ENCODE measurements at places on chromosomes 7 and 10.
A peak's percentile ranks its signal among the peaks of the same experiment; 100 is the strongest.

DNA sequence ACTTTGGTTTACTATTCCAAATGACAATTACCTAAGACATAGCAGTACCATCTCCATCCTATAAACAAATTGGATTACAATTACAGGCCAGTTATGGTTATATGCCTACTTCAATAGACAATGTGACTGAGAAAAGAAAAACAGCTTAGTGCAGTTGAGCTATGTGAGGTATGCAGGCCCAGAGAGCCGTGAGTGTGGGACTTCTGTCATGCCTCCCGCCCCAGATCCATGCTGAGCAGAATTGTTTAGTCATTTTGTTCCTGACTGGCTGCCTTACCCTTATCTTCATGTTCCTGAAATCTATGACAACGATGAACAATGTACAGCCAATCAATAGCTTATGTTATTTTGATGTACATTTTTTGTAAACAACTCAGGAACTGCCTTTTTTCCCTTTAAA is 21.7 kb downstream of the LARP4B start:
- DNase-seq = no peak

GRCh38 chr7:6502886-6503285 is 48.4 kb downstream of the GRID2IP start:
- no peak for DNase-seq

- no peak for DNase-seq
Measured at GRCh38 chr10:73244866-73245477, 2.1 kb downstream of the DNAJC9 start.

DNA sequence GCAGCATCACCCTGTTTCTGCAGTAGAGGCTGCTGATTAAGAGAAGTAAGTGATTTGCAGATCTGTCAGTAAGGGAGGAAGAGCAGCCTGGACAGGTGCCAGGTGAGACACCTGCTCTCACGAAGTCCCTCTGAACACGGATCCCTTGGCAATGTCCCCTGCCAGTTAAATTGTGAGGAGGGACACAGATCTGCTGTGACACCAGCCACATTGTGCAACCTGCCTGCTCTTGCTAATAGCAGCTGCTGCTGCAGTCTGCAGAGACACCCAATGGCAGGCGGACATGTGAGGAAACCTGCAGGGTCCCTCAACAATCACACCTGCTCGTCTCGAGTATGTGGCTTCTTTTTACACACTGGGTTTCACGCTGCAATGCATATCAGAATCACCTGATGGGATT is 31.9 kb downstream of the ANXA11 start:
- DNase-seq = no peak

DNA sequence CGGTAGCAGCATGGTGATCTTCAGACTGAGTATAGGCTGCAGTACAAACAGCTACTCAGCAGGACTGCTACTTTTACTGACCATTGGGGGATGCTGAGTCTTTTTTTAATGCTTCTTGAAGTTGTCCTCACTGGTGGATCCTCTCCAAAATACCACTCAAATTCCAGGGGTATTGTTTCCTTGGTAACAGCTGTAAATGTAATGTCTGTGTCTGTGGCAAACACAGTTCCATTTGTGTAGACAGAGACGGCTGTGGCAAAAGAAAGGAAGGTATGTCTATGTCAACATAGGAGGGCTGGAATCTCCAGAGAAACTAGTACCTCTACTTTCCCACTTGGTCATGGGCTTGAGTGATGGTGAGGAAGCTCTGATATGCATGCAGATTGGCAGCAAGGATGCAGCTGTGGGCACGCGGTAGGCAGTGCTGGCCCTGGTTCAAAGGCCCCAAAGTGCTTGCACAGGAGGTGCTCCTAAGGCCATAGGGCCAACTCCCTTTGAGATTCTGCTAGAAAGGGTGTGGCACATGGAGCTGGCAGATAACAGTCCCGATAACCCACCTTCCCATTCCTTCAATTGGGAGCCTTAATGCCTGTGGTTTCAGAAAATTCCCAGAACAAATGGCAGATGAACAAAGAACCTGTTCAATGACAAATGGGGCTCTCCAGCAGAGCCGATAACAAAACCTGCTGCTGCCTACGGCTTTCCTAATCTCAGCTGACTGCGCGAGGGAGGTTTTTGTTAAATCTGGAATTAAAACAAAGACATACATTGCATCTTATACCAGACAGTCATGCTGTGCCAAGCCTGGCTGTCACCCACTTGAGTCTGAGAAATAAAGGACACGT is 43.0 kb downstream of the PKD1L1 start:
- DNase-seq = no peak

GRCh38 chr10:129912986-129913695 is 50.9 kb downstream of the EBF3 start:
- no peak for DNase-seq

GRCh38 chr10:58992830-58993460 is 183.5 kb upstream of the PHYHIPL start:
- DNase-seq = no peak

DNA sequence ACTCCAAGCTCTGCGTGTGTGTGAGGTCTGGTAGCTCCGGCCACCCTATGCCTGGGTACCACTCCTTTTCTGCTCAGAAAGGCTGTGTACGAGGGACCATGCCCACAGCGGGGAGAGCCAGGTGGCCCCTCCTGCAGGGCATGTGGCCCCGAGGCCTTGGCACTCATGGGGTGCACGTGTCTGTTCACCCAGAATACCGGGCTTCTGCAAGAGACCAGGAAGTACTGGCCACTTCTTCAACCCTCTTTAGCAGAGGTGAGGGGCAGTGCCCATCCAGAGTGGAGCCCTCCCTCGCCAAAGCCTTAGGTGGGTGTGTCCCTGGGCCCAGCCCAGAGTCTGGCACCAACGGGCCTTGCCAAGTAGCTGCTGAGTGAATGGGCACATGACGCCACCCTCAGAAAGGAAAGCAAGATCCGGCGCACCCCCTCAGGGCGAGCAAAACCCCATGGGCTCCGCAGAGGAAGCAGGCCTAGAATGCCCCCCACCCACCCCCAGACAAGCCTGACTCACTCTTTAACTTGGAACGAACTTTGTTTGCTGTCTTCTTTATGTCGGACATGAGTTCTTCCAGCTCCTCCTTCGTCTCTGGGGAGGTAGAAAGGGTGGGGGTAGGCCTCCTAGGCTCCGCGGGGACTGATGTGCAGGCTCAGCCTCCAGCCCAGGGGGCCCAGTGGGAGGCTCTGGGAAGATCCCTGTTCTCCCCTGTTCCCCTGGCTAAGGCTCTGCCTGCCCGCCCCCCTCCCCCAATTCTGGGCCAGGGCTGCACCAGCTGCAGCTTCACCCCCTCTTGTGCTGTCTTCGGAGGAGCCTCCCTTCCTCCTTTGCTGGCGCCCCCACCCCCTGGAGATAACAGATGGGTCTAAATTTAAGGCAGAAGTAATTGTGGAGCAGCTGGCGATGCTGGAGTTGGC is 14.6 kb downstream of the STX1A start:
- DNase-seq = peak; percentile 84

GRCh38 chr7:71645836-71646235 is 513.9 kb downstream of the GALNT17 start:
- DNase-seq = no peak

GRCh38 chr7:128948312-128948973 is 10.7 kb downstream of the IRF5 start:
- DNase-seq = no peak

GRCh38 chr7:43572516-43573049 is 10.3 kb upstream of the STK17A start:
- peak; percentile 74 for DNase-seq

DNA sequence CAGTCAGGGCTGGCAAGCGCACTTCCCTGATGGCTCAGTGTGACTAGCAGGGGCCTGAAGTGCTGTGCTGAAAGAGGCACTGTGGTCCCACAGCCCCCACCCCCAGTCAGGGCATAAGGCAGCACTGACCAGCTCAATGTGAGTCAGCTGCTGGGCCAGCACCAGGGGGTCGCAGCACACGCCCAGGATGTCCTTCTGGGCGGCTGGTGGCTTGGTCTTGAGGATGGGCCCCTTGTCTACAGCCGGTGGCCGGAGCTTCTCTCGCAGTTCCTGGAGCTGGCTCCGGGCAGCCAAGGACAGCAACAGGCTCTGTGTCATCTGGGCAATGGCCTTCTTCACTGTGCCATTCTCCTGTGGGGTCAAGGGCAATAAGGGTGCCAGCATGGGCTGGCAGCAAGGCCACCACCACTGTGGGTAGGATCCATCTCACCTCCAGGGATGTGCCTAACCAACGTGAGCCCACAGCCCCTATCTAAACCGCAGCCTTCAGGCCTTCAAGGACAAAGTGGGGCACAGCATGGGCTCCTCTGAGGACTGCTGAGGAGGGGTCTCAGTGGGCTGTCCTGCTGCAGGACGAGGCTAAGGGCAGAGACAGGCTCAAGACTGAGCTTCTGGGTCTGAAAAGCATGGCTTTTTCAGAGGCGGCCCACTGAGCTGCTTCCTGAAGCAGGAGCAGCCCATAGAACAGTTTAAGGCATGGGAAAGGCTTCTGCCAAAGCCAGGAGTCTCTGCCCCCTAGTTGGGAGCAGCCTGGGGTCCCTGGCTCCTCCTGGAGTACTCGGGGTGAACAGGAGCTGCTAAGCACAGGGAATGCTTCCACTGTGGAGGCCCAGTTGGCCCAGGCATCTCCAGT is 62.5 kb downstream of the CSGALNACT2 start:
- no peak for DNase-seq

GRCh38 chr10:104601166-104601565 is 39.9 kb upstream of the SORCS3 start:
- DNase-seq = no peak

- DNase-seq = no peak
Measured at GRCh38 chr7:78516450-78516849, 717.9 kb downstream of the PHTF2 start.

- DNase-seq = no peak
Measured at GRCh38 chr7:37395618-37396259, 52.9 kb downstream of the ELMO1 start.

GRCh38 chr10:4094751-4095150 is 309.7 kb upstream of the KLF6 start:
- DNase-seq = no peak

GRCh38 chr7:4006687-4007086 is 675.4 kb upstream of the FOXK1 start:
- DNase-seq = no peak

GRCh38 chr7:114008696-114009095 is 89.9 kb upstream of the PPP1R3A start:
- no peak for DNase-seq

- DNase-seq = no peak
Measured at GRCh38 chr7:25037325-25037724, 57.3 kb upstream of the OSBPL3 start.

- peak; percentile 66 for DNase-seq
Measured at GRCh38 chr10:103917302-103918052, 507 bp downstream of the STN1 start.

- DNase-seq = no peak
Measured at GRCh38 chr10:133226251-133226808, 3.7 kb upstream of the UTF1 start.

- DNase-seq = no peak
Measured at GRCh38 chr10:109701633-109702215, 221.6 kb downstream of the XPNPEP1 start.

DNA sequence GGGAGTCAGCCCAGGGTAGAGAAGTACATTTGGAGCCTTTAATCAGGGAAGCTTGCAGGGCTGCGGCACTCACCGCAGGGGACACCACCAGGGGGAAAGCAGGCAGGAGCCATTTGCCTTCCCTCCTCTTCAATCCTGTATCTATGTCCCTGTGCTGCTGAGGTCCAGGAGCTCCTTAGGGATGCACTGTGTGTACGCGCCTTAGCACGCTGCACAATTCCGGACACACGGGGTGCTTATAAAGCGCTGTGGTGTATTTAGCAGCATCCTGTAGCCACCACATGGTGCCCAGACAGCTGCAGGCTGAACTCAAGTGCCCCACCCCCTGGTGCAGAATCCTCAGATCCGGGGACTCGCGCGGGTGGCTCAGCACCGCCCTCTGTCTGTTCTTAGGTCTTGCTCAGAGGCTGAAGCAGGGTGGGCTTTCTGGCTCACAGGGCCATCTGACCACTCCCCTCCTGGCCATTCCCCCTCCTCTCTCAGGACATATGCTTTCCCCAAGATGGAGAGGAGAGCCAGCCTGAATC is 421.4 kb downstream of the SDK1 start:
- peak; percentile 58 for DNase-seq

GRCh38 chr10:42836771-42837468 is 54.3 kb downstream of the BMS1 start:
- no peak for DNase-seq

GRCh38 chr10:89869180-89869579 is 167.8 kb downstream of the KIF20B start:
- peak; percentile 33 for DNase-seq

DNA sequence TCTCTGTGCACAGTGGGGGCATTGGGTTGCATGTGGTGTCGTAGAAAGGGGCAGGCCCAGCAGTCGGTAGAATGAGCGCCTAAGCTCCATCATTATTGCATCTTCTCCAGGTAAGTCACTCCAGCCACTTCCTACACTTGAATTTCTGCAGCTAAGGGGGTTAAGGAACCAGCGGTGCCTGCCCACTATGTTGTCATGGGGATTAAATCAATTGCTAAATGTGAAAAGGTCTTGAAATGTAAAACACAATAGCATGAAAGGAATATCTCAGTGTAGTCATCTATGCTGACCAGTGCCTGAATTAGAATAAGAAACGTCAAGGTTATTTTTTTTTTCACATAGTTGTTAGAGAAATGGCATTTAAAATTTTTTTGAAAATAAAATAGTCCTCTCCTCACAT is 15.2 kb upstream of the CELF2 start:
- DNase-seq = no peak

GRCh38 chr10:11573497-11573896 is 38.0 kb downstream of the USP6NL start:
- DNase-seq = no peak

- no peak for DNase-seq
Measured at GRCh38 chr10:72802763-72803505, 90.6 kb upstream of the OIT3 start.

- no peak for DNase-seq
Measured at GRCh38 chr7:31890198-31890597, 180.0 kb downstream of the PDE1C start.

DNA sequence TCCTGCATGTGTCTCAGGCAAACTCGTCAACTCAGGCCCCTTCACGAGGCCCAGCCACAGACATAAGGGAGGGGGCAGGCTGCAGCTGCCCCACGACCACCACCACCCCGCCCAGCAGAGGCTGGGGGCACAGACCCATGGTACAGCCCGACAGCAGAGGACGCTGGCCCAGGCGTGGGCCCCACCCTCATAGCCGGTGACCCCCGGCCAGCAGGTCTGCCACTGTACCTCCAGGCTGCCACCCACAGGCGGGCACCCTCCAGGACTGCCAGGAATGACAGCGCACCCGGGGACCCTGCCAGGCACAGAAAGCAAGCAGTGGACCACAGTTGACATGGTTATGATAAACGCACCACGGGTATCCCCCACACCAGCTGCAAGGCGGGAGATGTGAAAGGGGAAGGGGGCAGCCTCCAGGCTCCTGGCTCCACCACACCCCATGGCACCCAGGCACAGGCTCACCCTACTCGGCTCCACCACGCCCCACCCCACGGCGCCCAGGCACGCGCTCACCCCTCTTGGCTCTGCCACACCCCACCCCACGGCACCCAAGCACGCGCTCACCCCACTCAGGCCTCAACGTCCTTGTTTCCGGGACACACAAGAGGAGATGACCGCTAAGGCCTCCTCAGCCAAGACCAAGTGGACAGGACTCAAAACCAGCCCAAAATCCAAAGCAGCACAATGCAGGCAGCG is 135.9 kb downstream of the MAD1L1 start:
- no peak for DNase-seq
